B cell (primary cell): ENCODE measurements at places on chromosomes 5 and 9.

DNA sequence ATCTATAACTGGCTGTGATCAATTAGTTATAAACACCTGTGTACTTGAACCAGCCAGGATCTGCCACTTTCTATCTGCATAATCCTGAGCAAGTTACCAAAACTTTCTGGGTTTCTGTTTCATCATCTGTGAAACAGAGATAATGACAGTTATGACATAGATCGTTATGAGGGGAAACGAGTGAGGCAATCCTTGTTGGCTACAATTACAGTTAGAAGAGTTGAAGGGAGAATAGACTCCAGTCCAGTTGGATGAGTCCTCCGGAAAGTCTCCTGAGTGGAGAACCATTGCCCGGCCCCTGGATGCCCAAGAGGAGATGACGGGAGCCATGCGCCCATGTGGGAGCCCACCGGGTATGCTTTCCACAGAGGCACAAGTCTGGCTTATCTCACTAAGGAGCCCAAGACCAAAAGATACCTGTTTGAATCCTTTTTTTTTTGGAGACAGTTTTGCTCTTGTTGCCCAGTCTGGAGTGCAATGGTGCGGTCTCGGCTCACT, 4.5 kb downstream of the PDE6A start:
- no peak for DNase-seq

- DNase-seq = no peak
Observed at GRCh38 chr9:128081056-128081455, 13.0 kb downstream of the SLC25A25 start.

DNA sequence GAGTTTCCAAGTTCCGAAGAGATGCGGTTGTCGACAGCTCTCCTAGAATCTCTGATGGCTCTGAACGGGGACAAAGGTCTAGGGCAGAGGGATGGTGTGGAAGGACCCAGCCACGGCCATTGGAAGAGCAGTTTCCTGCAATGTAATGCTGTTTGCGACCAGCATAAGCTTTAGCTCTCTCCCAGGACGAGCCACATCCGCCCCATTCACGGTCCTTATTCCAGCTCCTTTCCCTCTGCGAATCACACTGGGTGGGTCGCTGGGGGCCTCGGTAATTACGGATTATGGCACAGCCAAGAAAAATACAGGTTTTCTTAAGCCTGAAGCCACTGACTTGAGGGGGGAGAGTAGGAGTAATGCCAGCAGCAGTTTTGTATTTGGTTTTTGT, 22.7 kb downstream of the ANXA2R start:
- no peak for DNase-seq

GRCh38 chr5:163748934-163749333, 243.5 kb downstream of the MAT2B start:
- no peak for DNase-seq

DNA sequence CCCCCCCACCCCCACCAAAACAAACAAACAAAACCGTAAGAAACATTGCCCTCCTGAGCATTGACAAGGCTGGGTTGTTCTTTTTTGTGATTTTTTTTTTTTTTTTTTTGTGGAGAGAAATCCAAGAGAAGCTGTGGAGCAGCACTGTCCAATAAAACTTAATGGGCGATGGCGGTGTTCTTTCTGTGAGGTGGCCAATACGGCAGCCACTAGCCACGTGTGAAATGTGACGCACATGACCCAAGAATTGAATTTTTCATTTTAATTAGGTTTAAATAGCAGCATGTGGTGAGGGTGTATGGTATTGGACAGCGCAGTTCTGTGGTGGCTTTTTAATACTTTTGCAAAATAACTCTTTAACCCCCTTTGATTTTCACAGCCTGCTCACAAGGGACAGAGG, 251.1 kb downstream of the PDZD2 start:
- no peak for DNase-seq

- DNase-seq = peak; percentile 13
Observed at GRCh38 chr9:26954050-26954508, 2.1 kb upstream of the IFT74 start.

DNA sequence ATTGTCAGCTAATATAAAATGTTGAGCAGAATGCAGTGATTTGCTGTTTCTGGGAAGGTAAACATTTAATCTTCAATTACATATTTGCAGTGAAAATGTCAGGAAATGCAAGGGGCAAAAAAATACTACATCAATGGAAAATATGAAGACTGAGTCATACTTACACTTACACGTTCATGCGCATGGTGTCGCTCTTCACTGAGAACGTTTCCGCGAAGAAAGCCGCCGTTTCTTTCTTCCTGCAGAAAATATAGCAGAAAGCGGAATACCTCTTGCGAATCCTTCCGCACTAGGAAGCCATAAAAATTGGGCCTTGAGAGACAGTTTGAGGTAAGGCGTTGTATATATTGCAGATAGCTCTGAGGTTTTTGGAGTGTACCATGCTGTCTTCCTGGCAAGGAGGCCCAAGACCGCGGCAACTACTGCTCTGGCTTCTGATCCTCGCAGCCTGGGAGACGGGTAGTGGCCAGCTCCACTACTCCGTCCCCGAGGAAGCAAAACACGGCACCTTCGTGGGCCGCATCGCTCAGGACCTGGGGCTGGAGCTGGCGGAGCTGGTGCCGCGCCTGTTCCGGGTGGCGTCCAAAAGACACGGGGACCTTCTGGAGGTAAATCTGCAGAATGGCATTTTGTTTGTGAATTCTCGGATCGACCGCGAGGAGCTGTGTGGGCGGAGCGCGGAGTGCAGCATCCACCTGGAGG, at the start of gene PCDHA13:
Gene PCDHA13, plus strand, starts transcription at position 236 of the 702 bp plus-strand sequence. Its CDS starts 145 bp downstream, at position 381.
- no peak for DNase-seq

DNA sequence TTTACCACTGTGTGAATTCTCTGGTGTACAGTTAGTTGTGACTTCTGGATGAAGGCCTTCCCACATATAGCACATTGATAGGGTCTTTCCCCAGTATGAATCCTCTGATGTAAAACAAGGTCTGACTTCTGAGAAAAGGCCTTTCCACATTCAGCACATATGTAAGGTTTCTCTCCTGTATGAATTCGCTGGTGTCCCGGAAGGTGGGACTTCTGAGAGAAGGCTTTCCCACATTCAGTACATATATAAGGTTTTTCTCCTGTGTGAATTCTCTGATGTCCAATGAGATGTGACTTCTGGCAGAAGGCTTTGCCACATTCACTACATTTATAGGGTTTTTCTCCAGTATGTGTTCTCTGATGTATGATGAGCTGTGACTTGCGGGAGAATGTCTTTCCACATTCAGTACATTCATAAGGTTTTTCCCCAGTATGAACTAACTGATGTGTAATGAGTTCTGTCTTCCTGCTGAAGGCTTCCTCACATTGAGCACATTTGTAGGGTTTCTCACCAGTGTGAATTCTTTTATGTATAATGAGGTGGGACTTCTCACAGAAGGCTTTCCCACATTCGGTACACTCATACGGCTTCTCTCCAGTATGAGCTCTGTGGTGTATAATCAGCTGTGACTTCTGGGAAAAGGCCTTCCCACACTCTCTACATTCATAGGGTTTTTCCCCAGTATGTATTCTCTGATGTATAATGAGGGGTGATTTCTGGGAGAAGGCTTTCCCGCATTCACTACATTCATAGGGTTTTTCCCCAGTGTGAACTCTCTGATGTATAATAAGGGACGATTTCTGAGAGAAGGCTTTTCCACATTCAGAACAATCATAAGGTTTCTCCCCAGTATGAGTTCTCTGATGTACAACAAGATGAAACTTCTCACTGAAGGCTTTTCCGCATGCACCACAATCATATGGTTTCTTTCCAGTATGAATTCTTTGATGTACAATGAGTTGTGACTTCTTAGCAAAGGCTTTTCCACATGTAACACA, 9.1 kb downstream of the ZNF300 start:
- peak; percentile 7 for DNase-seq

DNA sequence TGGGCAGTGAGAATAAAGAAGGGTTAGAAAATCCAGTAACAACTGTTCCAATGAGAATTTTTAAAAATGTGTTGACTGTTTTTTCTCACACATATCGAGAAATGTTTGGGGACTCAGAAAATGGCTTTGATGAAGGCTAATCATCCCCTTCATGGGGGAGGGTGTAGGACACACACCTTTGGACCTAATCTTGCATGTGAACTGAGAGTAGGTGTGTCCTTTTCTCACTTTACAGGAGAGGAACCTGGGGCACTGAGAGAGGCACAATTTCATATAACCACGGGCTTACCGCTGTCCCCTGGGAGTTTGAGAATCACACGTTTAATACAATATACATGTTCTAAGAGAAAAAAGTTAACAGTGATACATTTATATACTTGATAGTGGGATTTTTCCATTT, 17.3 kb downstream of the FRRS1L start:
- no peak for DNase-seq

GRCh38 chr9:11349187-11349586, 736.4 kb upstream of the PTPRD start:
- no peak for DNase-seq

GRCh38 chr9:11686733-11687132, 1006.5 kb upstream of the TYRP1 start:
- DNase-seq = no peak

- DNase-seq = no peak
Observed at GRCh38 chr9:15268317-15268716, 38.7 kb downstream of the TTC39B start.

- DNase-seq = no peak
Observed at GRCh38 chr9:12816656-12817101, 41.9 kb downstream of the LURAP1L start.

- DNase-seq = no peak
Observed at GRCh38 chr5:98109561-98110006, 663.9 kb upstream of the RGMB start.

- no peak for DNase-seq
Observed at GRCh38 chr9:14316602-14317300, 2.8 kb upstream of the NFIB start.

DNA sequence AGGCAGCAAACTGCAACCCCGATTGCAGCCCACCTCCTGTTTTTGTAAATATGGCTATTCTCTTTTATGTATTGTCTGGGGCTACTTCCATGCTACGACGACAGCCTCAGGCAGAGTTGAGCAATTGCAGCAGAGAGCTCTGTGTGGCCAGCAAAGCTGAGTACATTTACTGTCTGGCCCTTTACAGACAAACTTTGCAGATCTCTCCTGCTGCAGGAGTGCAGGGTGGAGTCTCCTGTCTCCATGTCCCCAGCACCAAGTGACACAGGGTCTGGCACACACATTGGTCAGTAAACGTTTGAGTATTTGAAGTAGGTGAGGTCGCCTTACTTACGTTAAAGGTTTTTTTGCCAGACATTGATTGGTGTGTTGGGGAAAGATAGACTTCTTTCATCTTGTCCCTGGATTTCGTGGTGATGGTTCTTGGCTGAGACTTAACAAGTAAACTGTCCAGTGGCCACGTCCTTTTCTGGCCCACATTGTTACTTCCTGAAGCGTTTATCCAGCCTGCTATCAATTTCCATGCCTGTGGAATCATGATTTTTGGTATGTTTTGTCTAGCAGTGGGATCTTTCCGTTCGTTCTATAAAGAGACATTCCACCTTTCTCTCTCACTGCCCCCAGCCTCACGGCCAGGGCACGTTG, 27.2 kb downstream of the PRRC2B start:
- DNase-seq = no peak

DNA sequence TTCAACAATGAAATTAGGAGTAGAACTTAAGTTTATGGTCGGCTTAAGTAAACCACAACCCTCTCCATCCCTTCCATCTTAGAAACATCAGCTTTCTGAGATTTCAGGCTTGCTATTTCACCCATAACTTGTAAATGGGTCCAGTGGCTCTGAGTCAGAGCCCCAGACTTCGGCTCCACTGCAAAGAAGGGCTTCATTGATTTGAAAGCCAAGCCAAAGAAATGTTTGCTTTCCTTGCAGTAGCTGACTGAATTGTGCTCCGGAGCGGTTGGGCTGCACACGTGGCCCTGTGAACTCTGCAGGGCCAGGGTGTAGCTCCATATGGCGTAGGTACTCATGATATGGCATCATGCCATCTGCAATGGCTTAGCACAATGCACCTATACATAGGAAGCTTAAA, 57.0 kb downstream of the NREP start:
- DNase-seq = no peak

DNA sequence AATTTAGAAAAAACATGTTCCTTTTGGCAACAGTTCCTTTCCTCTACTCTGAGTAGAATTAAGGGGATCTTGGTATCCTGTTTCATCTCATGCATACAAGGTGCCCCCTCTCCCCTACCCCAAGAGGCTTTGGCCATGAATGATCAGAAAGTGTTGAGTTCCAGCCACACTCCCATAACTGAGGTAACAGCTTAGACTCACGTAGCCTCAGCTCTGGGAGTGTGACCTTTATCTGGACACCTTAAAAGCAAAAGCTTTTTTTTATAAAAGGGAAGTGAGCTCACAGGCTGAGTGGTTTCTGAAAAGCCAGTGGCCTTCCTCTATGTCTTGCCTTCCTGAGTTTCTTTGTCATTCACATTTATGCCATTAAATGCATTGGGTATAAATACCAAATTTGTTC, 900 bp upstream of the HAVCR2 start:
- DNase-seq = peak; percentile 47

DNA sequence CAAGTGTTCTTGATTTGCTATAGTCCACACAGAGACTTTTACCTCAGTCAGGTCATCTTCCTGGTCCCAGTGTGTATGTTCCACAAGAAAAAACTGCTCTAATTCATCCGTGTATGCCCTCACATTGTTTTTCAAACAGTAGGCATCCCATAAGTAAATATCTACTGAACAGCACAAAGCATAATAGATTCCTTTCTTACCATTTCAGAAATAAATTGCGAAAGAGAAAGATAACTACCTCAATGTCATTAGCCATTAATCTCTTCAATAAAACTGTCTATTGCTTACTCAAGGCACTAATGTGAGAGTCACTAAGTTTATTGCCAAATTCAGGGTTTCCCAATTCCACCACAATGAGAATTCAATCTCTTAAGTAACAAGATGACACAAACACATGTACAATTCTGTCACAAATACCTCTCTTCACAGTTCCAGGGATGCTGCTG, 9.6 kb downstream of the FBXW2 start:
- DNase-seq = no peak

DNA sequence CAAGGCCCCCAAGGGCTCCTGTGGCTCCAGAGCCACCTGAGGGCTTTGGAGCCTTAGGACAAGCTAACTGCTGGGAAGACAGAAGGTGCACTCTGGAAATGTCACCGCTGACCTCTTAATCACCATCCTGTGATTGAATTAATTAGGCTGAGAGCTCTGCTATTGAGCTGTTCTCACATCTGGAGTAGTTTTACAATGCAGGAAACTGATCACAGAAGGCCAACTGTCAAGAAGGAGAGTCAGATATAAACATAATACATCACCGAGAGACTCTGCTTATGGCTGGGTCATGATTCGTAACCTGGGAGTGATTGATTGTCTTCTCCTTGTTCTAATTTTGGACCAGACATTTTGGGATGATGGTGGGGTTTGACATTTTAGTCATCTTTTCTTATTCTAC, 226.1 kb downstream of the SLIT3 start:
- no peak for DNase-seq
